ENCODE measurements at places on chromosomes 7 and 10.

GRCh38 chr7:112864380-112864779, 74.2 kb upstream of the TMEM168 start:
- H3K4me3 ChIP-seq = no peak overlapping the region
- H3K36me3 ChIP-seq = peaks cover 27% of the 10 kb centered on the region
- DNase-seq = no peak
- H3K27ac ChIP-seq = no peak overlapping the region

GRCh38 chr10:131077031-131077430, 234.5 kb downstream of the TCERG1L start:
- H3K4me1 ChIP-seq = peaks cover 8% of the 10 kb centered on the region
- no peaks in the 10 kb centered on the region for H3K36me3 ChIP-seq
- H3K27ac ChIP-seq = no peak overlapping the region
- H3K4me3 ChIP-seq = no peak overlapping the region

DNA sequence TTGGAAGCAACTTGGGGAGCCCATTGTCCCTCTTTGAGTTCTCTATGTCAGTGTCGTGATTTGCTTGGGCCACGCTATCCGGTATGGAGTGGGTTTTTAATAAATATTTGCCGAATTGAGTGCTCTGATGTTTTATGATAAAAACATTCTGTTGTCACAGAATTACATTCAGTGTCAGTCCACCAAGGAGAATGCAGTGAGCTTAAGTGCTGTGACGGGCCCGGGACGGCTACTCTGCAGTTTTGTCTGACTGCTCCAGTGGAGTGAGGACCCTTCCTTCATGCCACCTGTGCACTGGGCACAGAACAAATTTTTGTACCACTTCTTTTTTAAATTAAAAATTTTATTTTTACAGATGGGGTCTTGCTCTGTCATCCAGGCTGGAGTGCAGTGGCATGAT, 76.0 kb downstream of the CARD11 start:
- H3K27ac ChIP-seq = no peak overlapping the region
- peaks cover 38% of the 10 kb centered on the region for H3K4me1 ChIP-seq
- no peak for DNase-seq

GRCh38 chr7:16657656-16658279, 11.8 kb downstream of the BZW2 start:
- H3K27ac ChIP-seq = no peak overlapping the region
- H3K36me3 ChIP-seq = peaks cover 60% of the 10 kb centered on the region
- no peak for DNase-seq

GRCh38 chr10:27625452-27626211, 120.0 kb downstream of the MKX start:
- no peaks in the 10 kb centered on the region for H3K4me1 ChIP-seq
- H3K27ac ChIP-seq = no peak overlapping the region
- no peak for DNase-seq
- no peaks in the 10 kb centered on the region for H3K36me3 ChIP-seq

Measured in activated T-cell treated with anti-CD3 and anti-CD28 coated beads, Interleukin-2, amount 50 U/mL, for 24 hours (primary cell).